Ecto neural progenitor cell (in vitro differentiated cells): ENCODE measurements at places on chromosomes 2 and 18.

- DNase-seq, result no peak
Observed at GRCh38 chr2:75552222-75552621, 8.5 kb downstream of the EVA1A start.

DNA sequence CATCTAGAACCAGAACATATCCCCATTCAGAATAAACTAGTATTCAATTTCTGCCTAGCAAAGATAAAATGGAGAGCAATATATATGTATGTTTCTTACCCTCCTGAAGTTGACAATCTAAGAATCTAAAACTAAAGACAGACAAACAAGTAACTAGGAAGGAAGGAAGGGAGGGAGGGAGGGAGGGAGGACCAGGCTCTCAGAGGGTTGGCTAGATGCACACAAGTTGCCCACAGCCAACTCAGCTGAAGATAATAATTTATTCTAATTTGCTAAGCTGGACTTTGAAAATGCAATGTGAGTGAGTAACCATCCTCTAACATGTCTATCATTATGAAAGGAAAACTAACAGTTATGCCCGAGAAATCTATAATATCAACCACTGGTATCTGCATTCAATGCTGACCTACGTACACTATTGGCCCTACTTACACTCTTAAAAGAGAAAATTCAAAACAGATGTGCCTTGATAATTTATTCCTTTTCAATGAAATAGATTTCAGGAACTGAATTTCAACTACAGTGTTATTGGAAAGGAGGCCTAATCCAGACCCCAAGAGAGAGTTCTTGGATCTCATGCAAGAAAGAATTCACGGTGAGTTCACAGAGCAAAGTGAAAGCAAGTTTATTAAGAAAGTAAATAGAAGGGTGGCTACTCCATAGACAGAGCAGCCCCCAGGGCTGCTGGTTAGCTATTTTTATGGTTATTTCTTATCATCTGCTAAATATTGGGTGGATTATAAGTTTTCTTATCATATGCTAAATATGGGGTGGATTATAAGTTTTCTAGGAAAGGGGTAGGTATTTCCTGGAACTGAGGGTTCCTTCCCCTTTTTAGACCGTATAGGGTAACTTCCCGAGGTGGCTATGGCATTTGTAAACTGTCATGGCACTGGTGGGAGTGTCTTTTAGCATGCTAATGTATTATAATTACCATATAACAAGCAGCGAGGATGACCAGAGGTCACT is 288.5 kb upstream of the SLC39A10 start:
- no peak for DNase-seq

DNA sequence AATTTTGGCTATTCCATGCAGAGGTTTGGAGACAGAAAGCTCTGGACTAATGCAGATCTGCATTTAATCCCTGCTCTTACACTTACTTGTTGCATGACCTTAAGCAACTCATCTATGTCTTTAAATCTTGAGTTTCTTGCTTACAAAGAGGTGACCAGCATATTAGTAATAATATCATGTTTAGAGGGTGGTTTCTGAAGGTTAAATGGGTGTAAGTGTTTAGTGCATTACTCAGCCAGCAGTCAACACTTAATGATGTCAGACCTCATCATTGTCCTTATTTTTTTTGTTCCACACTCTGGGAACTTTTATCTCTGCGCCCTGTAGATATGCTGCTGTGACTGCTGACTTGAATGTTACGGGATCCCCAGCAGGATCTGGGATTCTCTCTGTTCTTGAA is 1.7 kb downstream of the IL1RL1 start:
- no peak for DNase-seq

- no peak for DNase-seq
Observed at GRCh38 chr2:159755788-159756187, 42.2 kb downstream of the CD302 start.

GRCh38 chr18:45110577-45111501 is 430.2 kb downstream of the SETBP1 start:
- DNase-seq, result no peak

DNA sequence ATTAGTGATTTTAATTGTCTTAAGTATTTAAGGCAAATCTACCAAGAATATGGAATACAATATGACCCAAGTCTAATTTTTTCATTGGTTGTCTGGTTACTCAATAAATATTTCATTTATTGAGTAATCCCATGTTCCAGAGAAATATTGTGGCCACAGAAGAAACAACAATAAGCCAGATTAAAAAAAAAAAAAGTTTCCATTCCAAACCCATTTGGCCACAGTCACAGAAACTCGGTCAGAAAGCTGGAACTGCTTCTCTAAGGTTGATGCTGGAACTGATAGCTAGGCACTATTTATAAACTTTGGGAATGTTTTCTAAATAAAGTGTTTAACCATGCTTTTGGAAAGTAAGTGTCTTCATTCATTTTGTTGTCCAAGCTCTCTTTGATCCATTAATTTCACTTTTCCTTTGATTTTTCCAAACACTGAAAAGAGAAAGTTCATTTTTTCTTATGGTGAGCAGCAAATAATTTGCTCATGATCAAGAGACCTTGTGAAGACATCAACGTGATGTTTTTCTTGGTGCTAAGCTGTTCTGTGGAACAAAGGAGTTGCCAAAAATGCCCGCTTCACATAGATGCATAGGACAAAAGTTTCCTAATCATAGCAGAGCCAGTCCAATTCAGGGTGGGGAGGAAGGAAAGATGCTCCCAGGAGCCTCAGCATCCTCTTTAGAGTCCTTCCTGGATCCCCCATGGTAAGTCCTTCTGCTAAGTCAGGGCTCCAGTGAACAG is 72.1 kb upstream of the CCBE1 start:
- DNase-seq, result no peak

DNA sequence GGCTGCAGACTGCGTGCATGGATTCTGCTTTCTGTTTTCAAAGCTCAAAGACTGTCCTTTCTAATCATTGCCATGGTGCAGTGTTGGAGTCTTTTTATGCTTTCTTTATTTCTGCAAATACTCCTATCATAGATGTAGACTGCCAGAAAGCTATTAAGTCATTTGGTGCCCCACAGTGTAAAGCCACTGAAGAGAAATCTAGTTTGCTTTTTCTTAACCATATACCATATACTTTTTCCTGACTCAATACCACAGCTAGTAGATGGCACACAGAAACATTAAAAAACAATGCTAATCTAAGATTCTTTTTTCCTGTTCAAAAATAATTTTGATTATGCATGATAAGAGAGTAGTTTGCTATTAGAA is 109.9 kb upstream of the RAB27B start:
- DNase-seq, result no peak

GRCh38 chr18:60383893-60384292 is 11.3 kb upstream of the MC4R start:
- DNase-seq, result no peak

DNA sequence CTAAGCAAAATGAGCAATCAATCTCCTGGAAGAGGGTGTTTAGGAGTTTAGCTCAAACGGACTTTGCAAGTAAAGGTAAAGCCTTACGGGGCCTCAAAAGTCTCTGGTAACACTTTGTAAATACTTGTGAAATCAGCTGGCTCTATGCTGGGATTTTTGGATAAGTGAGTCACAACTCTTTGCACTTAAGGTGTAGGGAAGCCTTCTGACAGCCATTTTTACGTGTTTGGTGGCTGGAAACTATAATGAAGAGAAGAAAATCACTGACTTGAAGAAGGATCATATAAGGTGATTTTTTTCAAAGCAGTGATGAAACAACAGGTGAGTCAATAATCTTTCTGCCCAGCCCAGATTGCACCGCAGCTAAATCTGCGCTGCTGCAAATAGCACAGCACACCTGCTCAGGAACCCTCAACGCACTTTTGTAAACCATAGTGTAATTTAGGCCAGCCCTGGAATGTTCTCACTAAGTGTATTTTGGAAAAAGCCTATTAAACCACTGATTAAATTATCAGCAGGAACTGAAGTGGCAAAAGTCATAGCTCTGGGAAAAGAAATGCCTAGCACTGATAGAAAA is 218.8 kb downstream of the AGPS start:
- DNase-seq, result no peak

DNA sequence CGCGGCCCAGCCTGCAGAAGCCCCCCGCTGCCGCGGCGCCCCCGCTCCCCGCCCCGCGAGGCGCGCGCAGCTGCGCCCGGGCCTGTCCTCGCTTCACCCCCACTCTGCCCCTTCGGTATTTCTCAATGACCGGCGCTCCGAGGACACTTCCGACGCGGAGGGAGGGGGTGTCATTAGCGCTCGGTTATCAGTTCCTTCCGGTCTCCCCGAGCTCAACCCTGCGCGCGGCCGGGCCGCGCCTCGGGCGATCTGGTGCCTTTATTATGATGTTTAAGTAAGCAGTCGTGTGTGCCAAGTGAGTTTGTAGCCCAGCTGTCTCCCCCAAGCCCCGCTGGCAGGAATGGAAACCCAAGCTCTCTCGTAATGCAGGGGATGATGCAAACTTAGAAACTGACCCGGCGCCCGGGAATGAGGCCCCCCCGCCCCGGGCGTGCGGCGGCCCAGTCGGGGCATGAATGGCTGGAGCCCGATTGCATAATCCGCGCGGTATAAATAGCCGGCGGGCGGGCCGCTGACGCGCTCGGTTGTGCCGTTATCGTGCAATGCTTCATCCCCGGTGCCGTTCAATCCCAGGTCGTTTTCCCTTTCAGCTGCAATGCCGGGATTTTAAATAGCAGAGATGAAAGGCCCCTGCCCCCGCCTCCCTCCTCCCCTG is 3.9 kb upstream of the SPRED2 start:
- peak; percentile 82 for DNase-seq

- DNase-seq, result no peak
Observed at GRCh38 chr2:179376881-179377280, 112.2 kb upstream of the SESTD1 start.

GRCh38 chr18:6784046-6784445 is 54.5 kb downstream of the ARHGAP28 start:
- no peak for DNase-seq

- peak; percentile 59 for DNase-seq
Observed at GRCh38 chr18:7174344-7175095, 56.4 kb upstream of the LRRC30 start.

- DNase-seq, result no peak
Observed at GRCh38 chr2:236552212-236552542, 17.4 kb upstream of the ACKR3 start.

GRCh38 chr2:19021100-19021476 is 337.3 kb downstream of the OSR1 start:
- DNase-seq, result no peak

DNA sequence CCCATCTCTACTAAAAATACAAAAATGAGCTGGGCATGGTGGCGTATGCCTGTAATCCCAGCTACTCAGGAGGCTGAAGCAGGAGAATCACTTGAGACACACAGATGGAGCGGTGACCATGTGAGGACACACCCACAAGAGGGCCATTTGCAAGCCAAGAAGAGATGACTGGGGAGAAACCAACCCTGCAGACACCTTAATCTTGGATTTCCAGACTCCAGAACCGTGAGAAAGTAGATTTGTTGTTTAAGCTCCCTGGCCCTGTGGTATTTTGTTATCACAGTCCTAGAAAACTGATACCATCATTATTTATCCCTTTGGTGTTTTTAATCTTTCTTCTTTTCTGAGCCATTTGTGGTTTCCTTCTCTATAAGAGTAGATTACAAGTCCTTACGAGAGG is 88.6 kb upstream of the ID2 start:
- DNase-seq, result no peak

- DNase-seq, result no peak
Observed at GRCh38 chr18:62586781-62587487, 64.1 kb downstream of the ZCCHC2 start.

DNA sequence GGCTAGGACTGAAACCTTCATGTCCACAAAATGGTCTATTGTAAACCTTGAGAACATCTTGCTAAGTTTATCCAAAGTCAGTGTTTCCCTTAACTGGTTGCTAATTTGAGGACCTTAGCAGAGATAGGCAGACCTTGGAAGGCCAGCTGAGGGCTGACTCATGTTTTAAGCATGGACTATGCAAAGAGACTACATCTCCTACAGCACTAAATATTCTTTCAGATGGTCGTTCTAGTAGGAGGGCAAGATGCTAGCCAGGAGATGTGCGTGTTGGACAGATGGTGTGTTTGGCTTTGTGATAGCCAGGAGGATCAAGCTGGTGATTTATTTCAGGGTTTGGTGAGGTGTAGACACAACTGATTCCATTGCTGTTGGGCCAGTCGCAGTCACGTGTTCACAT is 75.8 kb downstream of the NRP2 start:
- no peak for DNase-seq

GRCh38 chr2:160321006-160321405 is 120.9 kb upstream of the ITGB6 start:
- no peak for DNase-seq

- DNase-seq, result no peak
Observed at GRCh38 chr18:45412577-45412976, 202.7 kb upstream of the SLC14A2 start.

GRCh38 chr2:240960971-240961876 is 37.2 kb upstream of the SNED1 start:
- no peak for DNase-seq

DNA sequence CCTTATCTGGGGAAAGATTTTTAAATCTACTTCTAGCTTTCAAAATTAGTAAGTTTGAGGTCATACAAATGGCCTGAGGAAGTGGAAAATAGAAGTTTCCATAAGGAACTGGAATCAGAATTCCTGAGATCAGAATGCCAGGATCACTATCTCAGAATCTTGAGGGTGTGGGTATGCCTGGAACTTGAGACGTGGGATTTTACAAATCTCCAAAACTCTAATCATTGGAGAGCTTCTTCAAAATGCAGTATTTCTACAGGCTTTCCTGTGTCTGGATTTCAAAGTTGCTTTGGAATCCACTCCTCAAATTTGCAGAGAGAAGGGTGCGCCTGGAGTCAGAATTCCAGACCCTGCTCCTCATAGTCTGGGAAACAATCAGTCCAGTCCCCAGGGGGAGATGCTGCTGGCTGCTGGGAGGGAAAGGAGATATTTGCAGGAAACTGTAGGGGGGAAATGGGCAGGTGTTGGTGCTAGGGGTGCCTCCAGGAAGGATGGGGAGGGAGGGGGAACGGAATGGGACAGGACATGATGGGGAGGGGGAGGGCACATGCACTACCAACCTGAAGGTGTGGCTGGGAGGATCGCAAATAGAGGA is 31.0 kb upstream of the CATIP start:
- DNase-seq, result no peak

- DNase-seq, result peak; percentile 43
Observed at GRCh38 chr2:96523659-96524481, 12.7 kb upstream of the ARID5A start.
